ENCODE measurements at places on chromosomes 3 and 15.
A peak's percentile ranks its signal among the peaks of the same experiment; 100 is the strongest.

DNA sequence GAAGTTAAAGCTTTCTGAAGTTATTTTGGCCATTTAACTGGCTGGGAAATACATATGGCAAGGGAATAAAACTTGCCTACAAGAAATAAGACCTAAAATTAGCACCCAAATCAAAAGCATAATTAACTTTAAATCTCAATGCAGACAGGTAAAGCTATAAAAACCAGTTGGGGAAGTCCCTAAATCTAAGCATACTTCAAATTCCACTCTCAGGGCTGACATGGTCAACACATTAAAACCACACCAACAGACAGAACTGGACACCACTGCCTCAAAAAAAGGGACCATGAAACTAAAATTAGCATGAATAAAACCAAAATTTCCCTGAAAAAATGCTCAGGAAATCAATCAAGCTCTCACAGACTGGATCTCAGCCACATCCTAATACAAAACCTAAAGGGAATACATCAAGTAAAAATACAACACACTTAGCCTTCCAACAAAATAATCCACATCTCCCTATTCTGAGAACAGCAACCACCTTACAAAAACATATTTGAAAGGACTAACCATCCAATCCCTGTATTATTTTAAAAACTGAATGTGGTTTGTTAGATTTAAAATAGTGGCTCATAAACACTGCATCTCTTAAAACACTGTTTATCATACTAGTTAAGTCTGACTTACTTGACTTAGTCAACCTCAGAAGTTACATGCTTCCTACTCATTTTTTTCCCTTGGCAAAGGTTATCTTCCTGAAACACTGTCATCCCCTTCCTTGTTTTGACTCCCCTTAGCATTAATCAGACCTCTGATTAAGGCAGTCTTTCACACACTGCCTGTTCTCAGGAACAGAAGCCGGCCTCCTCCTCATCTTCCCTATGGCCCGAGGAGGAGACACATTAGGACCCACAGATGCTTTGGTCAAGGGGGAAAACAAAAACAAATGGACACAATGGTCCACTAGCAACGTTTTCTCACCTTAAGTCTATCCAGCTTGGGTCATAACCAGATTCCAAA, 8.3 kb downstream of the TRA2B start:
- peak; percentile 79 for DNase-seq

DNA sequence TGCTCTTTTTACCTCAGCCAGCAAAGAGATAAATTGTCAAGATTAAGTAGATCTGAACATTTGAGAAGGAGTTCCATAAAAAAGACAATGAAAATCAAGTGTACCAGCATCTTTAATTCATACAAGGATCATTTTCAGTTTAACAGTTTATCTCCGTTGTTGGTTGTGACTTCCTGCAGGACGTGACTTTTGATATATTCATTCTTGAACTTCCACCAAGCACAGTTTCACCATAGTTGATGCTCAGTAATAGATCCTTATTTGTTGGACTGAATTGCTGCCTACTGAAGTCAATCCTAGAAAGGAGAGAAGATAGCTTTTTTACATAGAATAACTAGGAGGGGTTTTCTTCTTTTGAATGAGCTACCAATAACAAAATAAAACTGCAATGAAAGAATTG, 408.2 kb downstream of the LPP start:
- DNase-seq: no peak

DNA sequence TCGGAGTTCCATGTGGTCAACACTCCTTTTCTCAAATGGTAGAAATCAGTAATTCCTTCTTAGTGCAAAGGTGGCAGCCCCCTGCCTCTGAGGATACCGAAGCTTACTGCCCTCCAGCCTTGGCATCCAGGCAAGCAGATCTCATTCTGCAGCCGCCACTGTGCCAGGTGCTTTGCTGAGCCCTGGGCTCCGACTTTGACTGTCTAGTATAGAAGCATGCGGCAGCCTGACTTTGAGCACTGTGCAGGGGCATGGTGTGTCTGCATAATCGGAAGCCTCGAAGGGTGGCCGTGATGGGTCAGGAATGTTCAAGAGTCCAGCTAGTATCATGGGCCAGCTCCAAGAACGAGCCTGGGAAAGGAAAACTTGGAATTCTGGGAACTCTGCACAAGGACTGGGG, 39.7 kb downstream of the ABTB1 start:
- no peak for DNase-seq

DNA sequence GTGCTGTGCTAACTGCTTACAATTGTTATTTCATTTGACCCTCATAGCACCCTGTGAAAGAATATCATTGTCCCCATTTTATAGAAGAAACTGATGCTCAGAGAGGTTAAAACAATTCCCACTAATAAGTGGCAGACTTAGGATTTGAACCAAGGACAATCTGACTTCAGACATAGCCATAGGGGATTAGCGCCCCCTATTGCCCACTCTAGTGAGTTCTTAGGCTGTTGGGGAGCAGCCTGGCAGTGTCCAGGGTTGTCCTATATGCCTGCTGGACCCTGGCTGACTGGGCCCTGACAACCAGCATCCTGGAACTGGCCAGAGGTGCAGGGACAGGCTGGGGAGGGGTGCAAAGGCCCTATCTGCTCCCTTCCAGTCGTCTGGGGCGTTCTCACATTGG, 15.4 kb downstream of the DPH3 start:
- peak; percentile 33 for DNase-seq

GRCh38 chr3:119211193-119211592, 29.5 kb downstream of the B4GALT4 start:
- DNase-seq: no peak

DNA sequence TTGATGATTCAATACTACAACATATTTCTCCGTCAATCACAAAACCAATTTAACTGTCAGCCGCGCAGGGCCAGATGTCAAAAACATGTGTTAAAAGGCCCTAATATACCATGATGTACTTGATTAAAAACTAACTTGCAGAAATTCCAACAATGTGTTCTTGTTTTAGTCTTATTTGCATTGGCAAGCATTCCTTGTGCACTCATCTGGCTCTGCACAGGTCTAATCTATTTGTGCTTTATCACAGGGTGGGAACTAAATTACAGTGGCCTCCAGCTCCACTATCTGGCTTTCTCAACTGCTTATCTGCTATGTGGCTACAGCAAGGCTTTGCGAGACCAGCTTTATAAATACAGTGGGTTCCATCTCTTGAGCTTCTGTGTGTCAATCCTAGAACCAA, 455.5 kb downstream of the ERC2 start:
- no peak for DNase-seq

DNA sequence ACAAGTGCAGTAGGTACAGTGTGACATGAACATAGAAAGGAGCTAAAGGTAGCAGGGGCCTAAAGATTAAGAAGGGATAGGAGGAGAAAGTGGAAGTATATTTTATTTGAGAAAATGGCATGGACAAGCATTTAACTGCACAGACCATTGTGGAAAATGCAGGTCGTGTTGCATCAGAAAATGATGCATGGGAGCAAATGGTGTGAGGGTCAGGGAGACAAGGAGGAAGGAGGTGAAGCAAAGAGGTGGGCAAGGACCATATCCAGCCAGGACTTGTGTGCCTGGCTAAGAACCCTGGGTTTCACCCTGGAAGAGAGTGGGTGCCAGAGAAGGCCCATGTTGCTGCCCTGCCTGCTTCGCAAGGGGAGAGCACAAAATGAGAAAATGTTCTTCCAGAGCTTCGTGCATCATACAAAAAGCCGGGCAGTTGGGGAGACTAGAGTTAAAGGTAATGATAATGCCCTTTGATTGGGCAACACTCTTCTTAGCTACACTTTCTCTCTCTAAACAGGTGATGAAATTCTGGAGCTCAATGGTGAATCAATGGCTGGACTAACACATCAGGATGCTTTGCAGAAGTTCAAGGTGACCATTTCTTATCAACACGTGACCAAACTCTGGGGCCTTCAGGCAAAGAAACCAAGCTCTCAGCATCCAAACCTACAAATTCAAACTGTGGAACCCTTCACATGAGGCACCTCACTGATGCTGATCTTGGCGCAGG, 45.5 kb downstream of the STARD5 start:
- no peak for DNase-seq

DNA sequence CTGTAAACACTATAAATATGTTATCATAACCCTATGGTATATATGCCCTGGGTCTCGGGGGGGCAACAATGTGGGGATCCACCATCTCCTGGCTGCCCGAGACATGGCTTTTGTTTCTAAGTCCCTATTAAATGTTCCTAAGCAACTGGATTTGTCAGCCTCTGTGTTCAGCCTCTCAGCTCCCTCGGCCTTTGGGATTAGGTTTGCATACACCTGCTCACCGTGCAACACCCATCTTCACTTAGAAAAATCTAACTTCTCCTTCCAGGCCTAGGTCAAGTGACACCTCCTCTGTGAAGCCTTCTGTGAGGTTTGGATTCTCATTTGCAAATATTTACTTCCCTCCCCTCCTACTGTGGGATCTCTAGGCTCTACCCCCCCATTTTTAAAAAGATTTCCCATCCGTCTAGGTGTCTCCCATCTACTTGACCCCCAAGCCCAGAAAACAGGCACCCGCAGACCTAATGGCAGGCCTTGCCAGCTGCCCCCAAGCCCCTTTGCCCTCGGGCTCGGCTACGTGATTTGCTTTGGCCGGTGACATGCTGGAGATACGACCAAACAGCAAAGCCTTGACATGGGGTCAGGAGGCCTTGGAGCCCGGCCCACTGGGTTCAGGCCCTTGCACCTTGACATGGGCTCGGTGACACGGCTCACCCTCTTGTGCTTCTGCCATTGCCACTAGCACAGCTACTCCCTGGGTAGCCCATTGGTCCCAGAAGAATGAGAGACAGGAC, 66.0 kb upstream of the BLM start:
- DNase-seq: no peak

DNA sequence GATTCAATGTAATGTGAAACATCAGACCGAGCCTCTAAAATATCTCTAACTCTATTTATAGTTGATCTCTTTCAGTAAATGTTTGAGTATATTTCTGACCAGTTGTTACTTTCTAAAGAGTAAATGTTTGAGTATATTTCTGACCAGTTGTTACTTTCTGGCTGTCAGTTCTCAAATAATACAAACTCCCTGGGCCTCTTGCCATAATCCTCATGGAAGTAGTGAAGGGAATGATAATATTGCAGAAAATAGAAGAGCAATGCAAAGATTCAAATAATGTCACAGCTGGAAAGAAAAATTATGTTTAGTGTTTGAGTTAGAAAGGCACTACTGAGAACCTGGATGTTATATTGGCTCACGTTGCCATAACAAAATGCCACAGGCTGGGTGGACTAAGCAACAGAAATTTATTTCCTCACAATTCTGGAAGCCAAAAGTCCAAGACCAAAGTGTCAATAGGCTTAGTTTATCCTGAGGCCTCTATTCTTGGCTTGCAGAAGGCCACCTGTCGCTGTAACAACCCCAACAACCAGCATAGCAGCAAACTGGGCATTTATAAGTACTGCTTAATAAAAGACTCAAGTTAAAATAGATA, 470.6 kb upstream of the BCHE start:
- DNase-seq: no peak

GRCh38 chr3:56415652-56416051, 52.6 kb downstream of the ERC2 start:
- peak; percentile 3 for DNase-seq
